Endothelial cell of umbilical vein (primary cell): ENCODE measurements at places on chromosomes 2 and 18.

GRCh38 chr2:252001-252602, 11.7 kb downstream of the SH3YL1 start:
- no peak for DNase-seq

GRCh38 chr2:187369471-187369870, 78.6 kb downstream of the CALCRL start:
- peak; percentile 85 for DNase-seq

- no peak for DNase-seq
These were observed 39.5 kb upstream of the FAM110C start for GRCh38 chr2:85761-86160.

DNA sequence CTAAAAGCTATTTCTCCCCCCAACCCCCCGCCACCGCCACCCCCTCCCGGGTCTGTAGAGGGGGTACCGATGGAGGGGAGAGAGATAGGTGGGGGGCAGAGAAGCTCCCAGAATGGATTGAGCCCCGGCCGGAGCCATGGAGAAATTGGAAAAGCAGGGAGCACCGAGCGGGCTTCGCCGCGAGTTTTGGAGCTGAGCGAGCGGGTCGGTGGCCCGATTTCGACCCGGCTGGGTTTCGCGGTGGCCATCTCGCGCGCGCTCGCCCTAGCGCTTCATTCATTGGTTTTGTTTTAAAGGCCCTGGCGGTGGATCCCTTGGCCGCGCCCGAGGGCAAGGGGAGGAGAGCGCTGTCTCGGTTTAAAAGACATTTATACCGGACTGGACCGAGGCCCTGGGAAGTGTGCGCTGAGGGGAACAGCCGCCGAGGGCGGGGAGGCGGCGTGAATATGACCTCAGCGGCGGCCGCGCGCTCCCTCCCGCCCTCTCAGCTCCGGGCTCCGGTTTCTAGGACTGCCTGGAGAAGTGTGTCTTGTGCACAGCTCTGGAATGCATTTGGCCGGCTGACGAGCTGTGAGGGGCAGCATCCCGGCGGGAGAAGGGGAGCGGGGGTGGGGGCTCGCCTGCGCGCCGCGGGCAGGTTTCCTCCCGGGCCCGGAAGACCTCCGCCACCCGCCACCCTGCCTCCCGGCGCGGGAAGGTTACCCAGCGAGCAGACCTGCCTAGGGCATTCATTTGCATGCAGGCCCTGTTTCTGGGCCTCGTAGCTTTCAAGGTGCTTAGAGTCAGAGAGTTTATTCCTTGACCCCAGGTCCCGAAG, 1.7 kb upstream of the SMAD7 start:
- peak; percentile 78 for DNase-seq

DNA sequence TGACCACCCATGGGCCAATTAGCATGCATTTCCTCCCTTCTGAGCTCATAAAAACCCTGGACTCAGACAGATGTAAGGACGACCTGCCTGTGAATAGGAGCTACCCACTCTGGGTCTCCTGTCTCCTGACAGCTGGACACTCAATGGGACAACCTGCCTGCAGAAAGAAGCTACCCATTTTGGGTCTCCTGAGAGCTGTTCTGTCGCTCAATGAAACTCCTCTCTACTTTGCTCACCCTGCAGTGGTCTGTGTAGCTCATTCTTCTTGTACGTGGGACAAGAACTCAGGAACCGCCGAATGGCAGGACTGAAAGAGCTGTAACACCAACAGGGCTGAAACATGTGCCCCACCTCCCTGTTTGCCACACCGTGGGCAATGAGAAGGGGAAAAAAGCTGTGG, 60.3 kb upstream of the DYNC1I2 start:
- DNase-seq, result no peak

GRCh38 chr2:134155134-134155533, 98.7 kb upstream of the MGAT5 start:
- DNase-seq, result no peak
